ENCODE measurements at places on chromosomes 1 and 21.
A peak's percentile ranks its signal among the peaks of the same experiment; 100 is the strongest.

DNA sequence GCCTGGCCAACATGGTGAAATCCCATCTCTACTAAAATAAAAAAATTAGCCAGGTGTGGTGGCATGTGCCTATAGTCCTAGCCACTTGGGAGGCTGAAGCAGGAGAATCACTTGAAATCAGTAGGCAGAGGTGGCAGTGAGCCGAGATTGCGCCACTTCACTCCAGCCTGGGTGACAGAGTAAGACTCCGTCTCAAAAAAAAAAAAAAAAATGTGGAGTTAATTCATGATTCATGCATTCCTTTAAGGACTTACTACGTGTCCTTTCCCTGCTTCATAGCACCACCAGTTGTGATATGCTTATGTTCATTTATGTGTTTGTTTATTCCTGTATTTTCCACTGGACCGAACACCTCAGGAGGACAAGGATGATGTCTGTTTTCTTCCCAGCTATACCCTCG is 12.7 kb upstream of the PRELP start:
- no peak for DNase-seq

- no peak for DNase-seq
Measured at GRCh38 chr1:163657719-163658118, 336.0 kb downstream of the NUF2 start.

DNA sequence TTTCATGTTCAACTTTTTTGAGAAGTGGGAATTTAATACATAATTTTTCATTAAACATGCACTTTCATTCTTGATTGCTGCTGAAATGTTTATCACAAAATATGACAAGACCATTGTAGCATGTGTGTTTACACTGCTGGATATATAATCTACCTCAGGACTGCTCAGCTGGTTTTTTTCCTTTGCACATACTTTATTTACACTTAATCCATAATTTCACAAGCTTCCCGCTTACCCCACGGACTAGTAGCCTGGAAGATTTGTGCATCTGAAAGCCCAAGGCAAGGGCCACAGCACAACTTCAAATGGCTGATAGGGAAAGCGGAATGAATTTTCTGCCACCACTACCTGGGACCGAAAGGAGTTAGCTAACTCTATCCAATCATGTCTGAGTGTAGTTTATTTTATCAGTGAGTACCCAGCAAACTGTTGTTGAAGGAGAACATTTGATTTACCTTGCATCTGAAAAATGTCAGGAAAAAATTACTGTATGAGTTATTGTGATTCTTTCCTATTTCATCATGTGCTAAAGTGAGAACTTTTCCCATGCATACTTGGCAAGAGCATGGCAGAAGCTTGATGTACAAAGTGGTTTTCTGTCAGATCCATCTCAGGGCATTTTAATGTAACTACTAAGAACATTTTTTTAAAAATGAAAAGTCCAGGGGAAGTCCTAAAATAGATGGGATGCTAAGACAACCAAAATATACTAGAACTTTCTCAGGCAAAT is 558.2 kb upstream of the USP24 start:
- DNase-seq, result no peak

DNA sequence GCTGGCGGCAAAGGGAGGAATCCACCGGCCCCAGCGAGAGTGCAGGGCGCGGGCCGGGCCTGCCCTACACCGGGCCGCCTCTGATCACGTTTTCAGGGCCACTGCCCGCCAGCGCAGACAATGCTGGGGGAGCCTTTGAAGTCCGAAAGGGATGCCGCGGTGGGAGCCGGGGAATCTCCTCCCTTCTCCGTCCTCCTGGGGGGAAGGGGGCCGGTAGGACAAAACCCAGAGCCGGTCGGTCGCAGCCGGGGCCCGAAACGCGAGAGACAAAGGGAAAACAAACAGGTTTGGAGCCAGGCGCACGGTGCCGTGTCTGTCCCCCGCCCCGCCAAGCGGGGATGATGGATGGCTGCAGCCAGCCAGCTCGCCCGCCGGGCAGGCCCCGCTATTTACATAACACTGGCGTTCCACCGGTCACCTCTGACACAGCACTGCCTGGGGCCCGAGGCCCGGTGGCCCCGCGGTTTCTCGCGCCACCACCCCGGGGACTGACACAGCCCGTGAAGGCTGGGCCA is 92.0 kb downstream of the CASZ1 start:
- DNase-seq, result peak; percentile 76

- no peak for DNase-seq
Measured at GRCh38 chr21:31284797-31285397, 59.2 kb downstream of the TIAM1 start.

DNA sequence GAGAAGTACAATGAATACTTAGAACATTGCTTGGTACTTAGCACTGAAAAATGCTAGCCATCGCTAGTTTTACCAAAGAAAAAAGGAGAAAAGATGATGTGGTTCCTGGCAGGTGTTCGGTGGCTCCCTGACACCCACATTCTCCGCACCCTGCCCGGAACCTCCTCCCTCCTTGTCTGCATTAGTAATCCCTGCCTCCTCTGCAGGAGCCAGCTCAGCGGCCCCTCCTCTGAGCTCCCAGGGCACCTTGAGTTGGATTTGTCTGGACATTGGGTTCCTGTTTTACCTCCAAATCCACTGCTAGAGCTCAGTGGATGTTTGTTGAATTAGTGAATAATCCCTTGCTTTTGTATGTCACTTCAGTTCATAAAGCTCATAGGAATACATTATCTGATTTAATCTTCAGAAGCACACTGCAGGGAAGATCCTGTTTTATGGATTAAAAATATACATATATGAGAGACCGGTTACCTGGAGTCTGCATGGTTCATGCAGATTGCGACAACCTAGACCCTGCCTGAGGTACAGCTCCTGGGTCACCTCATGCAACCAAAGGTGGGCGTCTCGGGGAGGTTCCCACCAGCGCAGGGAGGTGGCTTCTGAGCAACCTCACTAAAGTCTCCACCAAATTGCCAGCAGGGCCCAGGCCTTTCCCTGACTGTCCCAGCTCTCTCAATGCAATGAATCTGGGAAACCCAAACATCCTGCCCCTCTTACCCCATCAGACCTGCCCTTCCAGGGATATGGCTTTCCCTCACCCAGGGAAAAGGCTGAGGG is 24.2 kb downstream of the PCAT6 start:
- DNase-seq, result no peak

DNA sequence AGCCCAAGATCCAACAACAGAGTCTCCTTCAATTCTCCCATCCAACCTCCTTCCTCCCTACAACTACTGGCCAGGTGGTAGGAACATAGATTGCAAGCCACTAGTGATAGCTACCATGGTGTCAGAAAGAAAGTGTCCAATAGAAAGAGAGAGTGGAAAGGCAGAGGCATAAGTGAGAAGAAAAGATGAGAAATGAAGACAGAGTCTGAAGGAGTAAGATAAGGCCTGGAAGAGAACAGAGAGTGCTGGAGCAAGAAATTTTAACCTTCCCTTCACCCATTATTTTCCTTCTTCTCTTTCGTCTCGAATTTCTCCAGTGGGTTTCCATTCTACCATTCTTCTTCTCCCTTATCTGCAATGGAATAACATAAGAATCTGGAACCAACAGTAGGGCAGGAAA is 57.9 kb downstream of the CDC42BPA start:
- no peak for DNase-seq

DNA sequence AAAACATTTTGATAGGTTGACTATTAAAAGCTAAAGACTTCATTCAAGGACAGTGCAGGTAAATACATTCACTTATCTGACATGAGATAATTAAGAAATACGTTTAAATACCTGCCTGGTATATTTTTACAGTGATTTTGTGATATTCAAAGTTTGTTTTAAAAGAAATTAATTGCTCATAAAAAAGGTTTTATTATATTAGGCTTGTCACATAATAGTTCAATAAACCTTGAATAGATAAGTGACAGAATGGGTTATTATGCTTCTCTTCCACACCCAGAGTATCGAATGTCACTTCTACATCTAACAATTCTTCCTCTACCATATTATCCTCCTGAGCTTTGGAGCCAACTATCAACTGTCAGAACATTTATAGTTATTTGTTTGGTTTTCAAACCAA is 60.0 kb downstream of the LTN1 start:
- no peak for DNase-seq

DNA sequence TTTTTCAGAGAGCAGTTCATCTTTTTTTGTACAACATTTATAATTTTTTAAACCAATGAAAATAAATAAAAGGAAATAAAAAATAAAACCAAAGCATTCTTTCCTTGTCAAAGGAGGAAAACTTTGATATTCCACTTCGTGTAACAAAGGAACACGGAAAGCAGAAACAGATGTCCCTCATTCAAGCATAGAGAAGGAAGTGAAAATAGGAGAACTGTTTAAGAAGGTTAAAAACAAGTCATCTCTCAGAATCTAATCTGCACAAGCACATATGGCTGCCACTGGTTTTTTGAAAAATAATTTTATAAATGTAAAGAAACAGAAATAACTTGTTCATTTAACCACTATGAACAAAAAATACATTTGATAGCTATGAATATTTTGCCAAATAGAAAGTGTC is 35.9 kb upstream of the ZNF644 start:
- DNase-seq, result no peak

DNA sequence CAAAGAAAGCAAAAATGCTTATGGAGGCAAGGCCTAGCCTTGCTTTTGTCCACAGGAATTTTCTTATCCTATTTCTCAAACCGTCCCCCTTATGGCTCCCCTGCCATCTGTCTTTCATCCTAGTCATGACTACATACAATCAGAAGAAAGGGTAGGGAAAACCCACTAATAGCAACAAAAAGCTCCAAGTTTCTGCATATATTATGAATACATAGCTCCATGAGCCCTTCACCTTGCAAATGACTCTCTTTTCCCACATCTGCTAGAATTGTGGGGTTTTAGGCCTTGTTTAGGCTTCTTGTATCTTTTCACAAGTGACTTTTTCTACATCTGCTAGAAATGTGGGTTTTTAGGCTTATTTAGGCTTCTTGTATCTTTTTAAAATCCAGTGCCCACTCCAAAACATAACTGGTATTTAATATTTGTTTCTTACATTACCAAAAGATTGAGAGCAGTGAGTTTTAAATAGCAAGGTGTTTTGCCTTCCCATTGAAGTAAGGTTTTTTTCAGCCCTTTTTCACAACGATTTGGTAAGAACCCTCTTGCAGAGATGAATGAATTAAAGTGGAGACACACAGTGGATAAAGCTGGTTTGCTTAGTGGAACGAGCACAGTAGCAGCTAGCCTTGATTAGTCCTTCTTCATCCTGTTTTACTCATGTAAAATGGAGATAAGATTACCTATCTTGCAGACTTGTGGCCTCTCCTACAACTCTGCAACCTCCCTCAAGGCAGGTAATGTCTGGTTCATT is 4.4 kb downstream of the GADD45A start:
- no peak for DNase-seq

- DNase-seq, result no peak
Measured at GRCh38 chr1:207808322-207808705, 56.5 kb downstream of the CD46 start.
